Mononuclear cell (primary cell): ENCODE measurements at places on chromosomes 11 and 22. TPM values are rescaled to one million over a fixed set of nuclear protein-coding genes. Genes with fewer than 3 reads are reported as not detected.

Gene RCOR2
- not detected for total RNA-seq

Gene ME3
- total RNA-seq = 4.2 TPM

Gene VEGFB
- total RNA-seq = 9.1 TPM

Gene DEUP1
- total RNA-seq = not detected

Gene RIMBP3C
- total RNA-seq = 0.10 TPM

Gene FOLR2
- total RNA-seq = 3.3 TPM

Gene PGA5
- total RNA-seq = 0.52 TPM

Gene GANAB
- total RNA-seq = 50.1 TPM

Gene DSCAML1
- total RNA-seq = 0.84 TPM

Gene GSTT2B
- total RNA-seq = not detected

Gene EML3
- 32.2 TPM for total RNA-seq

Gene SIPA1
- 75.2 TPM for total RNA-seq

Gene MIF
- 66.7 TPM for total RNA-seq

Gene RAB36
- total RNA-seq = not detected

Gene HTR3A
- 0.21 TPM for total RNA-seq

Gene TCN1
- 0.52 TPM for total RNA-seq

Gene ACR
- total RNA-seq = not detected

Gene OOSP2
- total RNA-seq = not detected

Gene OR8G5
- total RNA-seq = not detected

Gene UPK2
- total RNA-seq = not detected
